ENCODE measurements at places on chromosomes 16 and 17.
A peak's percentile ranks its signal among the peaks of the same experiment; 100 is the strongest.

GRCh38 chr17:19830061-19830460 lies 37.7 kb downstream of the ULK2 start:
- no peak for DNase-seq

GRCh38 chr17:51372345-51373004 lies 112.1 kb downstream of the UTP18 start:
- peak; percentile 54 for DNase-seq

- no peak for DNase-seq
These were observed 120.6 kb downstream of the XYLT1 start for GRCh38 chr16:17350207-17350606.

- DNase-seq = no peak
These were observed 163.7 kb upstream of the CHMP6 start for GRCh38 chr17:80827646-80828643.

DNA sequence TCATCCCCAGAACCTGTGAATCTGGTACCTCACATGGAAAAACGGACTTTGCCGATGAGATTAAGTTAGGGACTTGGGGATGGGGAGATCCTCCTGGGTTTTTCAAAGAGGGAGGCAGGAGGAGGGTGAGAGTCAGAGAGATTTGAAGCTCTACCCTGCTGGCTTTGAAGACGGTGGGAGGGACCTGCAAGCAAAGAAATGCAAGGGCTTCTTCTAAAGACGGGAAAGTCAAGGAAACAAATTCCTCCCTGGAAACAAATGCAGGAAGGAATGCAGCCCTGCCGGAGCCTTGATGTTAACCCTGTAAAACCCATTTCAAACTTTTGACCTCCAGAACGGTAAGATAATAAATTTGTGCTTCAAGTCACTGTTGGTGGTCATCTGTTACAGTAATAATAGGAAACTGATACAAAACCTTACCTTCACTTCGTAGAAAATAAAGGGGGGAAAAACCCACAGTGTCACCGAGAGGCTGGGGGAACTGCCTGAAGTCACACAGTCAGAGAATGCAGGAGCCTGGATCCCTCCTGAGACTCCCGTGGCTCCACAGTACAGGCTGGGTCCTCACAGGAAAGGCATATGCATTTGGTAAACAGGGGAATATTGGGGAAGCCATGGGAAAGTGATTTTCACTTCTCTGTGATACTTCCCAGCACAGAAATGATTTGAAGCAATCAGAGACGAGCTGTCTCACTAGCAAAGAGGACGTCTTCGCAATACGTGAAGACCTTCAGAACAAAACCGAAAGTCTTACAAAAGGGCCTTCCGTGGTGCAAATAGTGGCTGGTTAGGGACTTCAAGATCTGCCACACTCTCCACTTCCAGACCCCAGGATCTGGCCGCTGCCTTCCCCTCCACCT lies 58.9 kb upstream of the CLEC3A start:
- DNase-seq = no peak

DNA sequence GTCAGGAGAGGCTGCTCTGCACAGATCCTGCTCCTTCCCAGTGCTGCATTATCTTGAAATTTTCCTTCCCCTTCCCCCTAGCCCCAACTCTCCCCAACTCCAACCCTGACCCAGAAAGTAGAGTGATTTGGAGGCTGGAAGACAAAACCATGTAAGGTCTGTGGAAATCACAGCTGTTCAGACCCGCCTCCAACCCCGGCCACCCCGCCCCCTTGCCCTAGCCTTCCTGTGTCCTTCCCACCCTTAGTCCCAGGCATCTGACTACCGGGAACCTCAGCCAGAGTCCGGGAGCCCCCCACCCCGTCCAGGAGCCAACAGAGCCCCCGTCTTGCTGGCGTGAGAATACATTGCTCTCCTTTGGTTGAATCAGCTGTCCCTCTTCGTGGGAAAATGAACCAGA lies at the start of gene AOC3:
Gene AOC3 (plus strand): TSS at position 246 of the 400 bp plus-strand sequence. CDS start 145 bp downstream, at position 391.
- no peak for DNase-seq
